Amniotic stem cell (primary cell): ENCODE measurements at places on chromosomes 1 and 21.

- DNase-seq: no peak
These were observed 41.4 kb downstream of the SCMH1 start for GRCh38 chr1:41200728-41201127.

GRCh38 chr1:107264561-107264960 is 123.7 kb downstream of the NTNG1 start:
- DNase-seq: peak; percentile 34

GRCh38 chr1:107009281-107009680 is 47.2 kb upstream of the PRMT6 start:
- no peak for DNase-seq

GRCh38 chr1:100799954-100800612 is 80.5 kb downstream of the VCAM1 start:
- no peak for DNase-seq

DNA sequence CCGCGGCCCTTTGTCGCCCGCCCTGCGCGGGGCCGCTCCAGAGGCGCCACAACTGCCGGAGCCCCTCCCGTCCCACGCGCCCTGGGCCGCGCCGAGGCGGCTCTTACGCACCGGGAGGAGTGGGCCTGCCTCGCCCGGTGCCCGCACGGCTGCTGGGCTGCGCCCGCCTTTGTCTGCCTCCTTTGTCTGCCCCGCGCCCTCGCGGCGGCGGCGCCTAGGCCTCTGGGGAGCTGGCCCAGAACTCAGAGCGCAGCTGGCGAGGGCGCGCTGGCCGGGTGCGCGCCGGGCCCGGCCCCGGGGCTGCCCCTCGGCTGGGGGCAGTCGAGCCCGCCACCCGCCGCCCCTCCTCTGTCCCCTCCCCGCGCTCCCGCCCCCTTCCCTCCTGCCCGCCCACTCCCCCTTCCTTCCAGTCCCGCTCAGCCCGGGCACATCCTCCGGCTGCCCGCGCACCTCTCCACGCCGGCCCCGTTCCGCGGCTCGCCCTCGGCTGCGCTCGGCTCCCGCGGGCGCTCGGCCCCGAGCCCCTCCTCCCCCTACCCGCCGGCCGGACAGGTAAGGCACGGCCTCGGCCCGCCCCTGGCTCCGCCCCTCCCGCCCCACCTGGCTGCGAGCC is at the start of gene DRAXIN:
TSS of gene DRAXIN (plus strand) at position 409 of the 613 bp plus-strand sequence. CDS start 14,549 bp downstream, outside the sequence.
- DNase-seq: no peak

GRCh38 chr1:31944205-31945089 is 6.3 kb upstream of the PTP4A2 start:
- DNase-seq: peak; percentile 29

- DNase-seq: no peak
These were observed 5.7 kb downstream of the RSPO1 start for GRCh38 chr1:37629008-37629407.

GRCh38 chr1:87791931-87792740 is 463.5 kb downstream of the LMO4 start:
- no peak for DNase-seq

DNA sequence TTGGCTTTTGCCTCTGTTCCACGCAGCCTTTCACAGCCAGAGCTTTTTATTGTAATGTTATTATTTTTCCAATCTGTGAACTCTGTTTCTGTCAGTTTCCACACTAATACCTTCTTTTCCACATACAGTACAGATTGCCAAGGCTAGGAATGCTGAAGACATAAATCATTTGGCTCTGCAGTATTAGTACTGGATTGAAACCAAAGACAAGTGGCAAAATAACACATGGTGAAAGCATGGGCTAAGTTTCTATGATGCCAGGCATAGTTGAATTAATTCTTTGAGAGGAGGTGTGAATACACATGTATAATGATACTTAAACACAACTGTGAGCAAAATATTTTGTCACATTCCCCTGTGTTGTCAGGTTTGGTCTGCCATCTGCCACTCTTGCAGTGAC is 73.5 kb downstream of the TMEM200B start:
- no peak for DNase-seq

DNA sequence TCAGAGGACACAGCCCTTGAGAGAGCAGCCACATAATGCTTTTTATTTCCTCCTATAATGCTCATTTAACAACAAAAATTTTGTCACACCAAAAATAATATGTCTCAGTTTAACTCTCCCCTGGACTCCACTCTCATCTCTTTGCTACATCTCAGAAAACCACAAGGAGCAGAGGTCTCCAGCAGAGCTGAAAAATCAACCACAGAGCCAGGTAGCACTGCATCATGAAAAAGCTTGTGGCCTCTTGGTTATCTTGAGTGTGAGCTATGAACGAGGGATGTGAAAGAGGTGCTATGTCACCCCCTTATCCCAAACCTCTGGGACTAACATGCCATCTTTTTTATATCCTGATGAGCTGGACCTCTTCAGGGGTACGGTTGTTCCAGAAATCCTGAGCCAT is 44.4 kb downstream of the KCNH1 start:
- DNase-seq: no peak

DNA sequence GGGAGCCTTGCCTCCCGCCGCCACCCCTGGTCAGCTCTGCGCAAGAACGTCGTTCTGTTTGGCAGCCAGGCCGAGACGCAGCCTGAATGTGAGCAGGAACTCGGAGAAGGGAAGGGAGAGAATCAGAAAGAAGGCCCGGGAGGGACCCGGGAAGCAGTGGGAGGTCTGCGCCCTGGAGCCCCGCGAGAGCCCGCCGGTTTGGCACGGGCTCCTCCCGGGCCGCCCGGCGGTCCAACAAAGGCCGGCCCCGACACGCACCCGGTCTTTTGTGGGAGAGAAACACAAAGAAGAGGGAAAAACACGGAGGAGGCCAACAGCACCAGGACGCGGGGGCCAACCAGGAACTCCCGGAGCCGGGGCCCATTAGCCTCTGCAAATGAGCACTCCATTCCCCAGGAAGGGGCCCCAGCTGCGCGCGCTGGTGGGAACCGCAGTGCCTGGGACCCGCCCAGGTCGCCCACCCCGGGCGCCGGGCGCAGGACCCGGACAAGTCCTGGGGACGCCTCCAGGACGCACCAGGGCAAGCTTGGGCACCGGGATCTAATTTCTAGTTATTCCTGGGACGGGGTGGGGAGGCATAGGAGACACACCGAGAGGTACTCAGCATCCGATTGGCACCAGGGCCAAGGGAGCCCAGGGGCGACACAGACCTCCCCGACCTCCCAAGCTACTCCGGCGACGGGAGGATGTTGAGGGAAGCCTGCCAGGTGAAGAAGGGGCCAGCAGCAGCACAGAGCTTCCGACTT is 2.7 kb upstream of the OLIG2 start:
- no peak for DNase-seq

GRCh38 chr1:203275656-203276272 is 29.6 kb upstream of the BTG2 start:
- no peak for DNase-seq

DNA sequence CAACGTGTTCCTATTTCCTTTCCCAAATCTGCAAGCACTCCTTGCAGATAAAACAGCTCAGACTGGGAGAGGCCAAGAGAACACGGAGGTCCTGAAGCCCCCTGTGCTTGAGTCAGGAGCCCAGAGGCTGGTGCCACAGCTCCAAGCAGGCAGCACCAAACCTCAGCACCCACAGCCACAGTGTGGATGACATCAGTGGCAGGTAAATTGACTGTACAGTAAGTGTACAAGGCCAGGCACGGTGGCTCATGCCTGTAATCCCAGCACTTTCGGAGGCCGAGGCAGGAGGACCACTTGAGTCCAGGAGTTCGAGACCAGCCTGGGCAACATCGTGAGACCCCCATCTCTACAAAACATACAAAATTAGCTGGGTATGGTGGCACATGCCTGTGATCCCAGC is 1.9 kb upstream of the COL6A1 start:
- no peak for DNase-seq

GRCh38 chr1:211788626-211789025 is 41.9 kb downstream of the LPGAT1 start:
- DNase-seq: no peak

- DNase-seq: no peak
These were observed 6.0 kb downstream of the KIAA0040 start for GRCh38 chr1:175186433-175187160.

DNA sequence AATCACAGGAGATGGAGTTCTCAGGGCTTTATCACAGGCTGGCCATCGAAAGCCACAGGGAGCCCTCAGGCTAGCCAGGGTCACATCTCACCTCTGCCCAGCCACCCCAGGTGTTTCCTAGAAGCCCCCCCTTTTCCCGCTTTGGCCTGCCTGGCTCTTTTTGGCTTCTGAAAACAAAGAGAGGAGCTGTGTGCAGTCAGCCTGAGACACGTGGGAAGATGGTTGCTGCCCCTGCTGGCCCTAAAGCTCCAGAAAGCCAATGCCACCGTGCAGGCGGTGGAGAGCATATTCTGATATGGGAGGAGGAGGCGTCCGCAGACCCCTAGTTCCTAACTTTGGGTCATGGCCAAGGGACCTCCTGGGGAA is 18.7 kb upstream of the LBR start:
- no peak for DNase-seq

GRCh38 chr1:154703170-154703569 is 95.2 kb upstream of the ADAR start:
- DNase-seq: no peak

DNA sequence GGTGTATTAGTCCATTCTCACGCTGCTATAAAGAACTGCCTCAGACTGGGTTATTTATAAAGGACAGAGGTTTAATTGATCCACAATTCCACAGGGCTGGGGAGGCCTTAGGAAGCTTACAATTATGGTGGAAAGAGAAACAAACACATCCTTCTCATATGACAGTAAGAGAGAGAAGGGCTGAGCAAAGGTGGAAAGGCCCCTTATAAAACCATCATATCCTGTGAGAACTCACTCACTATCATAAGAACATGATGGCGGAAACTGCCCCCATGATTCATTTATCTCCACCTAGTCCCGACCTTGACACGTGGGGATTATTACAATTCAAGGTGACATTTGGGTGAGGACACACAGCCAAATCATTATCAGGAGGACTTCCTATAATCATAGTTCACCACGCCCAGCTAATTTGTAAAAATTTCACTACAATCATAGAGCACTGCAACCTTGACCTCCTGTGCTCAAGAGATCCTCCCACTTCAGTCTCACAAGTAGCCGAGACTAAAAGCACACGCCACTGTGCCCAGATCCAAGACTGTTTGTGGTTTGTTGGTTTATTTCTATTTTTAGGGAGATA is 164.9 kb downstream of the RERE start:
- DNase-seq: no peak

GRCh38 chr1:64097859-64098258 is 105.6 kb upstream of the UBE2U start:
- DNase-seq: no peak

DNA sequence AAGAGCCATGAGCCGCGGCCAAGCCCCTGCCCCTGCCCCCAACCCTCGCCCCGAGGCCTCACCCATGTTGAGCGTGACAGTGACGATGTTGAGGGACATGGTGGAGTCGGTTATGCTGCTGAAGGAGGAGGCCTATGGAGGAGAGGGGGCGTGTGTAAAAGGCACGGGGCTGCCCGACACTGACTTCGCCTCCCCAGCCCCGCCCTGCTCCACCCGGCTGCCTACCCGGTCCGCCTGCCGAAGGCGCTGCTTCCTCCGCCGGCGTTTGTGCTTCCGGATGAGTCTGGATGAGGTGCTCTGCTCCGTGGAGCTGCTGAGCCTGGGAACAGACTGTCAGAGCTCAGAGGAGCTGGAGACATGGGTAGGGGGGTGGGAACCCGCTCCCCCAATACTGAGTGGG is 9.0 kb downstream of the DVL1 start:
- no peak for DNase-seq

DNA sequence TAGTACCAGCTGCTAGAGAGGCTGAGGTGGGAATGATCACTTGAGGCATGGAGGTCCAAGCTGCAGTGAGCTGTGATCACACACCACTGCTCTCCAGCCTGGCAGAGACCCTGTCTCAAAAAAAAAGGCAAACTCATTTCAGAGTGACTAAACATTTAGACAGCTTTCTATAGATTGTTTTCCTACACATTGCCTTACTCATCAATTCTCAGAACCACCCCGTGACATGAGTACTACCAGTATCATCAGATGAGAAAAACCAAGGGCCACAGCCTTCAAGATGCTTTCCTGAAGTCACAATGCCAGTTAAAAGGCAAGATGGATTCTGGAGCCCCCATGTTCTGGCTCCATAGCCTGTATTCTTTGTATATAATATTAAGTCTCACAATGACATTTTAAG is 22.4 kb upstream of the SMPDL3B start:
- no peak for DNase-seq

DNA sequence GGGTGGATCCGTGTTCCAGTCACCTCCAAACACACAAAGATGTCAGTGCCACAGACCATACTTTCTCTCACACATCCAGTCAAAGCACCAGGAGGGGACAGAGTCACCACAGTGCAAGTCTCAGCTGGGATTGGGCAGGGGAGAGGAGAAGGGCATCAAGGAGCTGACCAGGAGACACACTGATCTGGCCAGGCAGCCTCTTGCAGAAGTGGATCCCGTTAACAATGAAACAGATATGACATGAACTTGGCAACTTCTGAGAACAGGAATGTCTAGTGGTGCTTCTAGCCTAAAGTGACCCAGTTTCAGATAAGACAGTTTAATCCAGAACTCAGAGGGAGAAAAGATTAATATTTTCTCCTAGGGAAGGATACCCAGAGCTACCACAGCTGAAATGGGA is 71.0 kb downstream of the HIVEP3 start:
- no peak for DNase-seq

DNA sequence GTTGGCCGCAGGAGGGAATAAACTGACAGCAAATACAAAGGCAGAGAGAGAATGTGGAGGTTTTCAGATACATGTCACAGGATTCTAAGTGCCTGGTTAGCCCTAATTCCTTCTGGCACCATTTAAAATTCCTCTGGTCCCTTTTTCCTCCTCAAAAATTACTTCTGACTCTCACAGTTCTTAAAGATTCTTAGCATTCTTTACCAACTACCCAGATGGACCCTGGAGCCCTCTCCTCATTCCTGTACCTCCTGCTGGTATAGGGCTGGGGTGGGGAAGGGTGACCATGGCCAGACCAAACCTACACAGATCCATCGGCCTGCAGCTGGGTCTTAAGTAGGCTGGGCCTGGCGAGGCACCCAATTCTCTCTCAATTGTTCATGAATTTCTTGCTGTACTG is 7.2 kb downstream of the MKNK1 start:
- no peak for DNase-seq

GRCh38 chr1:5621692-5622091 is 370.5 kb downstream of the NPHP4 start:
- no peak for DNase-seq

DNA sequence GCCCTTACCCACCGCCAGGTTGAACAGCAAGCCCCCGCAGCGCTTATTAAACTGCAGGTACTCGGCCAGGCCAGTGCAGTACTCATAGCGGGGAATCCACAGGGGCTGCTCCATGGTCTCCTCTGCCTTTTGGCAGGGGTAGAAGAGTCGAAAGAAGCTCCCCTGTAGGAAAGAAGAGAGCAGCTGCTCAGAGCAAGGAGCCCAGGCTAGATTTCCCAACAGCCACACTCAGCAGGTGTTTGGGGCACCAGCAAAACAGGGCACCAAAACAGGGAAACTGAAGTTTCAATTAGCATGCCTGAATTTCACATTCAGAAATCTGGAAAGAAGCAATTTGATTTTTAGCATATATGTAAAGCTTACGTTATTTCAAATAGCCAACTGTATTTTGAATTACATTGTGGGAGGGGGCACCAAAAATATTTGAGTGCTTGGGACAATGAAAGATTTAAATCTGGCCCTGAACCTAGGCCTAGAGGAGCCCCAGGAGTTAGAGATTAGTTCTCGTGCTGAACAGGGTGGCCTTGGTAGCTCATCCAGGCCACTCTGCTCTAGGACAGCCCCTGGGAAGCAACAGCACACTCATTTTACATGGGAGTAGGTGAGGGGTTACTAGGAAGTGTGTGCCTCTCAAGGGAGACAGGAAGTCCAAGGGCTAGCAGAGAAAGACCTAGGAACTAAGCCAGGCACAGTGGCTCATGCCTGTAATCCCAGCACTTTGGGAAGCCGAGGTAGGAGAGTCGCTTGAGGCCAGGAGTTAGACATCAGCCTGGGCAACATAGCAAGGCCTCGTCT is 8.2 kb downstream of the PAFAH2 start:
- DNase-seq: no peak
